GM12892 (cell line): ENCODE measurements at places on chromosomes 4 and X.

DNA sequence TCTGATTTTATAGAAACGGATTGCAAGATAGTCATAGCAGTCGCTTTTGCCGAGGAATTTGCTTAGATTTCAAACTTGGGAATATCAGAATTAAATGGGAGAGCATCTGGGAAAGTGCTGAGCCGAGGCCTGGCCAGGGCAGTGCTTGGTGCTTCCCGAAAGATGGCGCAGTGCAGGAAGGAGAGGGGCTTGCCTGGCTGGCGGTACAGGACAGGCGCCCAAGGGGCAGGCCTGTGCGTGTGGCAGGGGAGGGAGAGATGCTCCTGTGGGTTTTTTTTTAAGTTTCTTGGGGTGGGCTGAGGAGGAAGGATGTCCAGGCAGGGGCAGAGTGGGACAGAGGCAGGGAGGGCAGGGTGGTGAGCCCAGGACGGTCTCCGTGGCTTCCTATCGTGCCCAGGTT, 241.1 kb downstream of the AFAP1 start:
- no peak for DNase-seq

GRCh38 chr4:182555997-182556418, 312.8 kb downstream of the TENM3 start:
- DNase-seq: no peak

DNA sequence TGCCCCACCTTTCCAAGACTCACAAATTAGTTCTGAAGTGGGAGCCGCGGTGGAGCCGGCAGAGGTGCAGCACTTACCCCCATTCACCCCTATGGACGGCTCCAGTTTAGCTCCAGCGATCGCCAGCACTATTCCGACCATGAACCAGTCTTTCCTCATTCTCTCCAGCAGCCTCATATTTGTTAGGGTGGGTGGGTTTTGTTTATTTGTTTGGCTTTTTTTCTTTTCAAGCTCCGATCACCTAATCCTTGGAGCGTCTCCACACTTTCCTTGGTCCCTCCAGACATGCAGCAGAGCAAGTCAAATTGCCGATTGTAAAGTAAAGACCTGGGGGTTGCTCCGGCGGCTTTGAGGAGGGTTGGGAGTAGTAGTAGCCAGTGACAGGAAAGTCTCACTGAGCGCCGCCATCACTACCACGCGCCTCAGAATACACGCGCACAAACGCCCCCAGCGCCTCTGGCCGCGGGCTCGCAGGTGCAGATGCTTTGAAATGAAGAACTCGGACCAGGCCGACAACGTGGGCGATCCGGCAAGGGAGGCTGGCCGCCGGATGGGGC, at the start of gene SLC10A7:
SLC10A7 (minus strand) TSS at position 400 of the 557 bp plus-strand sequence; CDS start at position 177, 223 bp downstream.
- peak; percentile 56 for DNase-seq

- no peak for DNase-seq
These were observed 190.9 kb downstream of the GABRB1 start for GRCh38 chr4:47222276-47222675.

DNA sequence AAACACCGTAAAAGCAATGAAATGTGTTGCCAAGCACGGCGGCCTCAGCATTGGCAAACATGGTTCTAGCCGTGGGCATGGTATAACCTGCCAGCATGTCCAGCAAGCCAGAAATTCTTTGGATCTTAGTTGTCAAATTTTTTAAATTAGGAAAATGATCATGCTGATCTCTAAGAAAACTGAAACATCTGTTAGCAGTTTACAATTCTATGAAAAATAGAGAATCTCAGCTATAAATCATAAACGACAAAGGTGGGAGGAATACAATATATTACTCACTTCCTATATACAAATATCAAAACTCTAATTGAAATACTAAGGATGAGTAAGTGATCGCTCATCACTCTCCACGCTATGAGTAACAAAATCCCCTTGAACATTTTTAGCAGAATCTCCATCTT, 130.3 kb downstream of the ADGRA3 start:
- DNase-seq: no peak

DNA sequence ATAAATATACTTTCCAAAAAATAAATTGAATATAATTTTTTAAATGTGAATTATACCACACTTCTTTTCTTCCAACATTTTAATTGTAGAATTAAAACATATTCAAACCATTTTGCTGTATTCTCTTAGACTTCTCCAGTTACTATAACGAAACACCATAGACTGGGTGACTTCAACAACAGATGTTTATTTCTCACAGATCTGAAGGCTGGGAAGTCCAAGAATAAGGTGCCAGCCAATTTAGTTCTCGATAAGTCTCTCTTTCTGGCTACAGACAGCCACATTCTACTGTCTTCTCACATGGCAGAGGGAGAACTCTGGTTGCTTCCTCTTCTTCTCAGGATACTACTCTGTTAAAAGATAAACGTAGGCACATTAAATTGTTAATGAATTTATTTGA, 155.8 kb upstream of the UGT8 start:
- DNase-seq: no peak

DNA sequence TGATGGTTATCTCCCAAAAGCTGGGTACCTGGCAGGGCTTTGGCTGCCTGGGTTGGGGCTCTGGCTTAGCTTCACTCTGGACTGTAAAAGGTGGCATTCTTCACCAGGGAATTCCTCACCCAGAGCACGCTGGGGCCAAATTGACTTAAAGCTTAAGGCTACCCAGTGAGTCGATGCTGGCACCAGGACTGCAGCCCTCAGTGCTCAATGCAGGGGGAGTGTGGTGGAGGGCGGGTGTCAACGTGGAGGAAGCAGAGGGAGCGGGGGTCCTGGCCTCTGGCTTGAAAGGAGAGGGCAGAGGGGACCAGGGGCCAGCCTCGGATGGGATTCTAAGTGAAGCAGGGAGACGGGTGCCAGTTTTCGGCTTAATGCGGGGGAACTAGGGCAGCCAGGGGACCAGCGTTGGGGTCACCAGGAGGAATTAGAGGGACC, 446 bp upstream of the FAM50A start:
- no peak for DNase-seq

DNA sequence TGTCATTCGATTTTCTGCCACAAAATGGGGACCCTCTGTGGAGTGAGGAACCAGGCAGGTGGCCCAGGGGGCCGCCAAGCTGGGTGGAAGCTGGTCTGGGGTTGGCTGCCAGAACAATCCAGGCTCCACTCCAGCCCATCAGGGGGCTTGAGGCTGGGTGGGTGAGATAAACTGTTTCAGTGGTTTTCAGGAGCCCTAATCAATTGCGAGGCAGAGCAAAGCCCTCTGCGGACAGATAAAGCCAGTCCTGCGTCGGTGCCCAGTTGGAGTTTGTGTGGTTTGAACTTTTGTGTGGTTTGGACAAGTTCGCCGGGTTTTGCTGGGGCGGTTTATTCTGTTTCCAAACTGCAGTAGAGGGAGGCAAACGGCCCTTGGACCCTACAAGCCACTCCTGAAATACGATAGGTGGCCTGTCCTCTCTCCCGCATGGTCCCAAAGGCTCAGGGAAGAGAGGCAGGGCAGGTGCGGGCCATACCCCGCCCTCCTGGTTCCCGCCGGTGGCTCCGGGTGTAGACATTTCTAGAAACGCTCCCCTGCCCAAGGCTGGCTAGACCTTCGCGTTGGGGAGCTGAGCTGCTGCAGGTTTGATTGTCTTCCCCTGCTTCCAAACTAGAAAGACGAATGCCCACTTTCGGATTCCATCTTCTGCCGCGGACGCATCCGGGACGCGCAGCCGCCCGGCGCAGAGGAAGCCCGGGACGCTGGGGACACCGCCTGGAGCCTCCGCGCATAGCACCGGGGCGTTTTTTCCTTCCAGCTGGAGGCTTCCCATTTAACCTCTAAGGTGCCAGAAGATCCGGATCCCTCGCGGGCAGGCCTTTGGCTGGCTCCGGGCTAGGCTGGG, 169.0 kb upstream of the BCOR start:
- peak; percentile 41 for DNase-seq

- no peak for DNase-seq
These were observed 122.4 kb downstream of the BCOR start for GRCh38 chrX:39975101-39975925.

GRCh38 chrX:42093756-42094155, 170.4 kb upstream of the CASK start:
- no peak for DNase-seq

- DNase-seq: no peak
These were observed 212.3 kb downstream of the NAP1L3 start for GRCh38 chrX:93461060-93461459.

DNA sequence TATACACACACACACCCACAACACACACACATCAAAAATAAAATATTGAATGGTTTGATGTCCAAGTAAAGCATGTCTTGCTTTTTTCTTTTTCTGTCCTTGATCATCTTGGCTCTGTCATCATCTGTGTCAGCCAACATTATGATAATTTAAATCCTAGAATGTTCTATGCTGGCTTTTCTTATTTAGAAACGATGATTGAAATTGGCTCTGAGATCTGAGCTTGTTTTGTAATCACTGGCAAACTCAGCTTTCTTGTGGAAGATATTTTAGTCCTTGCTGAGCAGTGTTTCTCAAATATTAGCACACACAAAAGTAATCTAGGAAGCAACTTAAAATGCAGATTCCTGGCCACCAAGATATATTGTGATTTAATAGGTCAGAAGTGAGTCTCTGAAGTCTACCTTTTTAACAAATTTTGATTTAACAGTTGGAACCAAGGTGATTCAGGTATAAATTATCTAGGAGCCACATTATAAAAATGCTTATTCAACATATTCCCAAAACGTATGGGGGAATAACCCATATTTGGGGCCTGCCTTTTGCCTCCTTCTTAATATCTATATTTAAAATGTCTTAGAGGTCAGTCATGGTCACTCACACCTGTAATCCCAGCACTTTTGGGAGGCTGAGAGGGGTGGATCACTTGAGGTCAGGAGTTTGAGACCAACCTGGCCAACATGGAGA, 24.0 kb upstream of the DSPP start:
- no peak for DNase-seq

DNA sequence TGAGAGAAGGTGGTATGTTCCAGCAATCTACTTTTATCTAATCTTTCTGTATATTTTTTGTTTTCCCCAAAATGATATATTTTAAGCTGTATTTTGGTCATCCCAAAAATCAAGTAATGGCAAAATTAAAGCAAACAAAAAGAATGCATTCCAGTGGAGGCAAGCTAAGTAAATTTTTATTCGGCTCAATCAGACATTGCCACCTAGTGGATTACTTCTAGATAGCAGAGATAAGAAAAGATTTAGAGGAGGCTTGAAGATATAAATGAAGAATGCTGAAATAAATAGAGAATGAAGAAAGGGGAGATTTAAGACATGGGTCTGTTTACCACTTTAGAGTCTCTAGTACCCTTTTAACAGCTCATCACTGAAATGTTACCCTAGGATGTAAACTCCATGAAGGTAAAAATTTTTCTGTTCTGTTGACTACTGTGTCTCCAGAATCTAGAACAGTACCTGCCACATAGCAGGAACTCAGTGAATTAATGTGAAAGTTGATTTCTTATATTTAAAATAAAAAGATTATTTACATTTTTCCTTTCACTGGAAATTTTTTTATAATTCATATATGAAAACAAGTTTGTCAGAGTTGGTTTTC, 110.9 kb upstream of the ANK2 start:
- DNase-seq: no peak
